ENCODE measurements at places on chromosomes 12 and 14.

DNA sequence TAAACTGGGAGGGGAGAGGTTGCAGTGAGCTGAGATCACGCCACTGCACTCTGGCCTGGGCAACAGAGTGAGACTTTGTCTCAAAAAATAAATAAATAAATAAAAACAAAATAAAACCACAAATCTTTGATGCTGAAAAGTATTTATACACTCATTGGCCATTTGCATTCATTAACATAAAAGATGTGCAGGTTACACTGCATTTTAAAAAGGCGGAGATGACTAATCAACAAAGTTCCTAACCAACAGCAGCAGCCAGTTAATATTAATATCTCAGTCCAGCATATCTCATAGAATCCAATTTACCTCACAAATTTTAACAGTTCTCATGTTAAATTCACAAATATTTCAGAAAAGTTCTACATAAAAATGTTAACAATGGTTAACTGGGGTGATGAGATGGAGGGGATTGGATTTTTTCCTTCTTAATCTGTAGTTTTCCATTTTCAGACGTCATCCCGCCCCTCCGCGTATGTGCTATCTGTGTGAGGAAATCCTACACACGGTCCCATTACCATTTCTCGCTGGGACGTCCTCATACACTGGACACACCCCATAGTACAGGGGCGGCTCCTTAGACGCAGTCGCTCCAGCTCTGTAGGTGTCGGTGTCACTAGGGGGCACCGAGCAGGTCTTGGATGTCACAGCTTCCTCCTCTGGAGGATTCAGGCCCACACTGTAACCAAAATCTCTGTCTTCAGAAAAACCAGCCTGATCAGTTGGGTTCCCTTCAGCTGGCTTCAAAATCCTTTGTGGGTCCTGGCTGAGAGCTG lies 7.3 kb downstream of the ANKLE2 start:
- no peak for DNase-seq

GRCh38 chr12:52380271-52380694 lies 5.2 kb downstream of the KRT84 start:
- DNase-seq, result no peak

DNA sequence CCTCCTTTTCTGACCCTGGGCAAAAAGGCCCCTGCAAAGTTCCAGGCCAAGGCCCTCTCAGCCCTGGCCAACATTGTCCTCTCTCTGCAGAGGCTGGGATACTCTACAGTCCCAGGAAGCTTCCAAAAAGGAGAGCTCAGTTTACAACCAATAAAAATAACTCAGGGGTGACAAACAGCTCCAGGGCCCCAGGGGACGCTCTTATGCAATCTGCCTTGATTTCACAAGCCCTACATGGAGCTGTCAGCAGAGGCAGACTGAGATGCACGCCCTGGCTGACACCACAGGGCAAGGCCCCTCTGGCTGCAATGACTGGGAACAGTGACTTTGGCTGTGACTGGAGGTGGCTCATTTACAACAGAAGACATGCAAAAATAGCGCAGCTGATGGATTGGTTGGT lies 129.0 kb upstream of the MED13L start:
- no peak for DNase-seq

DNA sequence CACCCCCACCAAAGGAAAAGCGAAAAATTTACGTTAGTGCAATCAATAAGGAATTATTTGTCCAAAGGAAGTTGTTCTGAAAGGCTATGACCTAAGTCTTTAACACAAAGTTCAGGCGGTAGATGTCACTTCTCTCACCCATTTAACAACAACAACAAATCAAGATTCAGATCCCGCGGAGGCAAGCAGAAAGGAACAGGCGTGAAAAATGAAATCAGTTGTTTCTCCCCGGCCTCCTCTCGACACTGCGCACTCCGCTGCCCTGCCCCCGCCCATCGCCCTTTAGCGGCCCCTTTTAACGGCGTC lies 1.4 kb downstream of the DENND5B start:
- peak; percentile 46 for DNase-seq

GRCh38 chr12:116712458-116713303 lies 25.2 kb downstream of the SPRING1 start:
- no peak for DNase-seq

DNA sequence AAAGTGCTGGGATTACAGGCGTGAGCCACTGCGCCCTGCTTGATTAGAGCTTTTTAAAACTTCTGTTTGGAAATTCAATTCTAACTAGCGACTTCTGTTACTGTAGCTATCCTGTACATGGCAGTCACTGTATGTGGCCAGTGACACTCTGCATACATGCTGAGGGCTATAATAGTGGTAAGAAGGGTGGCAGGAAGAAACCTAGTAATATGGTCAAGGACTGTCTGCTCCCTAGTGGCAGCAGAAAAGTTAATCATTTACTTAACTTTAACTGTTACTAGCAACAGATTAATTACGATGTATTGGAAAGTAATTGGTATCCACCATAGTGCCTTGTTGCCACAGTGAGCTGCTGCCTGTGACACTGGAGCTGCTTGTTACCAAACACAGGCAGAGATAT lies 149.0 kb downstream of the KITLG start:
- DNase-seq, result no peak

- no peak for DNase-seq
These were observed 433.6 kb downstream of the AEBP2 start for GRCh38 chr12:19872621-19873540.

- DNase-seq, result no peak
These were observed 443.2 kb downstream of the C12orf50 start for GRCh38 chr12:87585882-87586557.

GRCh38 chr14:104172880-104173279 lies 34.5 kb downstream of the KIF26A start:
- DNase-seq, result no peak

DNA sequence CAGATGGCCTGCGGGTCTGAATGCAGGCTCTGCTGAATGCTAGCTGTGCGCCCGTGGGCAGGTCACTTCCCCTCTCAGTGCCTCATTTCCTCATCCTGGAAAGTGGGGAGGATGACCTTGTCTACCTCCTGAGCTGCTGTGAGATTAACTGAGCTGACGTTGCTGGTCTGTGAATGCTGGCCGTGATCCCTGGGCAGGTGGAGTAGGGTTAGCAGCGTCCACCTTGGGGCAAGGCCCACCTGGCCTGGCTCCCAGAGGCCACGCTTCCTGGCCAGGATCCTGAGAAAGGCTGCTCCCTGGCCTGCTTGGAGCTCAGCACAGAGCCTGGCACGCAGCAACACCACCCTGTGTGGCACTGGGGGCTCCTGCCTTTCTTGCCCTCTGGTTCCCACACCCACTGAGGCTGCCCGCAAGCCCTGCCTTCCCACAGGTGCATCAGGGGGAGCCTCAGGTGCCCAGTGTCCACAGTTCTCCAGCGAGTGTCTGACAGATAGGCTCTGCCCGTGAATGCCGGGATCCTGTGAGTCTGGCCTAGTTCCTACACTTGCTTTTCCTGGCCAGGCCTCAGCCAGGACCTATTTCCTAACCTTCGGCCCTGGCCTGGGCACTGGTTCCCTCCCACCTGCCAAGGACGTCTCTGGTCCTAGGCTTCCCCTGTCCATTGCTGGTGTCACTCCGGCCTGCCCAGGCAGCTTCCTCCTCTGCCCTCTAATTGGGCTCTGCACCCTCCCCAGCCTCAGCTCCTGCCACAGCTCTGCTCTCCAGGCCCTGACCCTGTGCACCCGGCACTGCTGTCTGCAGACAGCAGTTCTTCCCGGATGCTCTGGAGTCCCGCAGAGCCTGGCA lies 37.2 kb upstream of the TDRD9 start:
- DNase-seq, result no peak

- DNase-seq, result no peak
These were observed 13.6 kb upstream of the LEMD3 start for GRCh38 chr12:65155784-65156183.

Data from GM12891 (cell line).